Vagina (tissue), 2 donors: ENCODE measurements at places on chromosomes 5 and 9.

DNA sequence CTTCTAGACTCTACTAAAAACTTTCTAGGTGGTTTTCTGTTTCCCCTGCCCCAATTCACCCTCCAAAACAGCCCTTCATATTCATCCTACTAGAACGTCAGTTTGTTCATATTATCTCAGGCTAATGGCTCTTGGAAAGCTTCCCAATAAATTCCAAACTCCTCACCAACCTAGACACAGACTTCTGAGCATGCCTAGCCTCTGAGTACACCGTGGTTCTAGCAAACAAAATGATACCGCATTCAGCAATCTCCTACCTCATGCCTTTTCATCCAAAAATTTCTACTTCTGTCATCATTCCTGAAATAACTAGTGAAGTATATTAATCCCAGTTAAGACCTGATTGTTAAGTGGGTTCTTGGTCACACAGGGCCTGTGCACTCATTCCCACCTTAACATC is 46.5 kb upstream of the NR5A1 start:
- H3K27ac ChIP-seq, result no peak overlapping the region
- no peak for DNase-seq
- no peaks in the 10 kb centered on the region for H3K36me3 ChIP-seq
- H3K4me1 ChIP-seq, result no peaks in the 10 kb centered on the region

- DNase-seq, result no peak
- no peak overlapping the region for H3K4me3 ChIP-seq
- H3K36me3 ChIP-seq, result no peaks in the 10 kb centered on the region
Measured at GRCh38 chr9:22159586-22159985, 150.5 kb upstream of the CDKN2B start.

GRCh38 chr9:121582641-121583040 is 68.8 kb upstream of the DAB2IP start:
- DNase-seq, result no peak
- H3K4me3 ChIP-seq, result no peak overlapping the region
- H3K27ac ChIP-seq, result no peak overlapping the region
- H3K27me3 ChIP-seq, result no peaks in the 10 kb centered on the region

- no peaks in the 10 kb centered on the region for H3K36me3 ChIP-seq
- no peaks in the 10 kb centered on the region for H3K27me3 ChIP-seq
- no peak for DNase-seq
- no peaks in the 10 kb centered on the region for H3K4me1 ChIP-seq
- H3K4me3 ChIP-seq, result no peak overlapping the region
Measured at GRCh38 chr5:55856516-55857246, 5.5 kb downstream of the IL31RA start.

GRCh38 chr9:34310215-34310614 is 18.9 kb downstream of the KIF24 start:
- no peaks in the 10 kb centered on the region for H3K4me1 ChIP-seq
- no peak overlapping the region for H3K4me3 ChIP-seq
- DNase-seq, result no peak
- H3K36me3 ChIP-seq, result no peaks in the 10 kb centered on the region
- no peaks in the 10 kb centered on the region for H3K27me3 ChIP-seq

DNA sequence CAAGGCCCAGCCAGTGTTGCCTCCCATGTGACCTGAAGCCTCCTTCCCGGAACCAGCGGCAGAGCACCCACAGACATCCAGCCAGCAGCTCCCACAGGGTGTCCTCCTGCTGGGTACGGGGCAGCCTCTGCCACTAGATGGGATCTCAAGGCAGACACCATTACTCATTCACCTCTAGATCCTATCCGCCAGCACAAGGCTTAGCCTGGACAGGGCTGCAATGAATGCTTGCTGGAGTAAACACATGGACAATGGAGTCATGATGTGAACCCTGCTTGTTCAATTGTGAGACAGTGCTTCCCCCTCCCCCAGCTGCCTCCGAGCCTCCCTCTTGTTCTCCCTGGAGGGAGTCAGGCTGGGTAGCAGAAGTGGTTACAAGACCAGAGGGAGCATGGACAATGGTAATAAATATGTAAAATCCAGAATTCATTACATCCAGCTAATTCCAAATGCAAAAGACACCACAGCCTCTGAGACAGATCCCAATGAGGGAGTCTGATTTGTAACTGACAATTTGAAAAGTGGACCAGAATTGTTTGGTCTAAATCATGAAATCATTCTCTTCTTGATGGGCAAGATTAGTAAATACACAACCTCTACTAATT is 132.0 kb downstream of the CRB2 start:
- no peak overlapping the region for H3K27ac ChIP-seq
- DNase-seq, result no peak
- no peak overlapping the region for H3K4me3 ChIP-seq
- H3K4me1 ChIP-seq, result no peaks in the 10 kb centered on the region
- no peaks in the 10 kb centered on the region for H3K36me3 ChIP-seq
- H3K27me3 ChIP-seq, result no peaks in the 10 kb centered on the region

GRCh38 chr9:123102375-123103113 is 69.1 kb downstream of the GPR21 start:
- peaks cover 63% of the 10 kb centered on the region for H3K36me3 ChIP-seq
- H3K4me1 ChIP-seq, result no peaks in the 10 kb centered on the region
- H3K4me3 ChIP-seq, result no peak overlapping the region

DNA sequence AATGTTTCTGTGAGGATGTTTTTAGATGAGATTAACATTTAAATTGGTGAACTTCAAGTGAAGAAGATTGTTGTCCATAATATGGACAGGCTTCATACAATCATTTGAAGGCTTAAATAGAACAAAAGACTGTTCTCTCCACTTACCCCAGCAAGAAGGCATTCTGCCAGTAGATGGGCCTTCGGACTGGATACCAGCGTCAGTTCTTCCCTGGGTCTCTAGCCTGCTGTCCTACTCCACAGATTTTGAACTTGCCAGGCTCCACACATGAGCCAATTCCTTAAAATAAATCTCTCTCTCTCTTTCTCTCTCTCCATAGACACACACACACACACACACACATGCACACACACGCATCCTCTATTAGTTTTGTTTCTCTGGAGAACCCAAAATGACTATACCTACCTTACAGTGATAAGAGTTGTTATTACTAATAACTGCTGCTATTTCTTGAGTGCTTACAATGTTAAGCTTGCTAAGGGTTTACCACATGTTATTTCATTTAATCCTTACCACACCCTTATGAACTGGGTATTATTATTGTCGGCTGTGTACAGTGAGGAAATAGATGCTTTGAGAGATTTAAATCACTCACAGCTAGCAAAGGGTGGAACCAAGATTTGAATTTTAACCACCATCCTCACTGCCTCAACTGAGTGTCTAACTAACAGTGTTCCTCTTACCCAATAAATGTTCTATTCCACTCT is 19.8 kb upstream of the IQGAP2 start:
- no peak for DNase-seq
- no peaks in the 10 kb centered on the region for H3K27me3 ChIP-seq
- H3K27ac ChIP-seq, result no peak overlapping the region
- peaks cover 4% of the 10 kb centered on the region for H3K4me1 ChIP-seq
- no peak overlapping the region for H3K4me3 ChIP-seq

DNA sequence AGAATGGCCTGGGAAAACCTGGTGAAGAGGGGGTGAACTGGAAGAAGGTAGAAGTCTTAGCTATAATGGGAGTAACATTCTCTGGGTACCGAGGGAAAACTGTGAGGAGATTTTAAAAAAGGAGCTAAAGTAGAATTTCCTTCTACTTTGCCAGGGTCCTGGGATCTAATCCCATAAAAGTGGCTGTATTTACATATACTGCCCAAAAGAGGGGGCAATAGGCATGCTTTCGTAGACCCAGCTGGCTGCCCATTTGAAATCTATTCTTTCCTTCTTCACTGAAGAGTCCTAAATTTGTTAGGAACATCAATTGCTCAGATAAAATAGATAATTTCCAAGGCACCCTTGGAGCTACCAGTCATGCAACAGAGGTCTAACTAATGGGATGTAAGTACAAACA is 159.2 kb downstream of the CDC42SE2 start:
- no peak for DNase-seq
- H3K4me3 ChIP-seq, result no peak overlapping the region
- no peaks in the 10 kb centered on the region for H3K4me1 ChIP-seq
- H3K36me3 ChIP-seq, result peaks cover 2% of the 10 kb centered on the region
- H3K27me3 ChIP-seq, result no peaks in the 10 kb centered on the region

DNA sequence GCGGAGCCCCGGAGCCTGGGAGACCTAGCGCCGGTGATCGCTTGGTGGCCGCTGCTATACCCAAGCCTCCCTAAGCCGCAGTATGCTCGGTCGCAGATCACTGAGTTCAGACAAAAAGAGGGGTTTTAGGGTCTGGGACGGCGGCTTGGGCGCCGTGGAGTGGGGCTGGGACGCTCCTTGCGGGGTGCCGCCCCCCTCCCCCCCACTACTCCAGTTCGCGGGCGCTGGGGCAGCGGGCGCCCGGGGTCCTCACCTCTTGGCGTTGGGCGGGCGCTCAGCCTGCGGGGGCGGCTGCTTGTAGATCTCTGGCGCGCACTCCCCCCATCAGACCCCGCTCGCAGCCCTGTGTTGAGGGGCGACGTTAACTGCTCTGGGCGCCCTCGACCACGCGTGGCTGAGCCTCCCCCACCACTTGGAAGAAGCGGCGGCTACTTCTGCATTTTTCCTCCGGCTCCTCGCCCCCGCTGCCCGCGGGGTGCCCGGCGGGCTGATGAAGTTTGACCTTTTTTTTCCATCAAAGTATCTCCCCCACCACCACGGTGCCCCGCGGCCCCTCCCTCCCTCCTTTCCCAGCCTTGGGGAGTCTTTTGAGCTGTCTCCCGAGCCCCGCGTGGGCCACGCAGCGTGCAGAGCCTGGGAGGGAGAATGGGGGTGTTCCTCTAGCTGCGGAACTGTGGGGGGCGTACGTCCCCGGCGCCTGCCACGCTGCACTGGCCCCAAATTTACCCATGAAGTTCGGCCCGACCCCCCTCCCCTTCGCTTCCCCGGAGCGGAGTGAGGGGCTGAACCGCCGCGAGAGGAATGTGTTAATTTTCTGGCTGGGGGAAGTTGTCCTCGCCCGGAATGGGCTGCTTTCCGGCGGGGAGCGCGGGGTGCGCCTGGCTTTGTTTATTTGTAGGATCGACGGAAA is 1.2 kb downstream of the CXXC5 start:
- H3K36me3 ChIP-seq, result no peaks in the 10 kb centered on the region
- no peak for DNase-seq
- H3K4me3 ChIP-seq, result peak overlapping the region; percentile 65
- H3K27ac ChIP-seq, result peak overlapping the region; percentile 95
- peaks cover 70% of the 10 kb centered on the region for H3K4me1 ChIP-seq
